ENCODE measurements at places on chromosomes 12 and 14. TPM values are rescaled to one million over a fixed set of nuclear protein-coding genes. Genes with fewer than 3 reads are reported as not detected.

GRCh38 chr14:102805371-102805891, 28.2 kb downstream of the TRAF3 start:
- H3K36me3 ChIP-seq, result no peaks in the 10 kb centered on the region
- H3K27me3 ChIP-seq, result no peaks in the 10 kb centered on the region
- no peak for DNase-seq
- no peak overlapping the region for H3K4me3 ChIP-seq
- H3K27ac ChIP-seq, result no peak overlapping the region

DNA sequence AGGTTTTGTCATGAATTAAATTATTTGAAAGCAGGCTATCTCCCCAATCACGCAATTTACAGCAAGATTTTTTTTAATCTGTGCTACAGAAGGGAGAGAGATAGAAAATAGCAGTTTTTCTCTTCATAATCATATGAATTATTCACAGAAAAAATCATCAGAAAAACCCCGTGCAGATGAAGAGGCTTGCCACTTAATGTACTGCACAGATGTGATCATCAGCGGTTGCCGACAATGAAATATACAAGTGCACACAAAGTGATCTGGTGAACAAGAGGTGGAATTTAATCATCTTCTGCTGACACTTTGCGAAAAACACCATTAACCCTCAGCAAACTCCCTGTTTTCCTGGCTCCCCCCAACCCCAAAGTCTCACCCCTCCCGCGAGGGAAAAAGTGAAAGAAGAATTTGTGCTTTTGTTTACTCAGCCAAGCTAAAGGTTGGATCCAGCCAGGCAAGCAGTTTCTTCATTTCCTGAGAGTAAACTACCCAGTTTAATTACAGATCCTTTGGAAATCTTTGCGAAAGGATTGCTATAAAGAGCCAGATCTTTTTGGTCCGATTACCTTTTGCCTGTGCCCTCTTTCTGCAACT, 3.1 kb upstream of the LMO3 start:
- H3K4me3 ChIP-seq, result peak overlapping the region; percentile 23
- no peaks in the 10 kb centered on the region for H3K27me3 ChIP-seq
- H3K36me3 ChIP-seq, result no peaks in the 10 kb centered on the region
- no peak for DNase-seq

CLEC1B gene
- not detected for total RNA-seq

DNA sequence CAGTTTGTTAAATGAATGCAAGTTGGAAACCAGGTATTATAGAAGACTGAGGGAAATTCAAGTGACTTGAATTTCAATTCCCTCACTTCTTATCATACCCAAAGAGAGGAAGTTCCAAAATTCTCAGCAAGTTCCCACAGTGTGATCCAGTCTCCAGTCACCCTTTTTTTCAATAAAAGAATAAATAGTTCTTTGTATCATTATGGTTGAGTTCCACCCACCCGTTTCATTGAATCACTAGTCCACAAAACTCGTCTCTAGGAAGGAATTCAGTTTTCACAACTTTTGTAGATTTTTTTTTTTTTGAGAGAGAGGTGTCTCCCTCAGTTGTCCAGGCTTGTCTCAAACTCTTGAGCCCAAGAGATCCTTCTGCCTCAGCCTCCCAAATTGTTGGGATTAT, 1.6 kb upstream of the TMEM30B start:
- no peak overlapping the region for H3K4me3 ChIP-seq
- H3K27ac ChIP-seq, result no peak overlapping the region
- H3K36me3 ChIP-seq, result no peaks in the 10 kb centered on the region

KCNJ8 gene
- total RNA-seq, result 32.5 TPM

DNA sequence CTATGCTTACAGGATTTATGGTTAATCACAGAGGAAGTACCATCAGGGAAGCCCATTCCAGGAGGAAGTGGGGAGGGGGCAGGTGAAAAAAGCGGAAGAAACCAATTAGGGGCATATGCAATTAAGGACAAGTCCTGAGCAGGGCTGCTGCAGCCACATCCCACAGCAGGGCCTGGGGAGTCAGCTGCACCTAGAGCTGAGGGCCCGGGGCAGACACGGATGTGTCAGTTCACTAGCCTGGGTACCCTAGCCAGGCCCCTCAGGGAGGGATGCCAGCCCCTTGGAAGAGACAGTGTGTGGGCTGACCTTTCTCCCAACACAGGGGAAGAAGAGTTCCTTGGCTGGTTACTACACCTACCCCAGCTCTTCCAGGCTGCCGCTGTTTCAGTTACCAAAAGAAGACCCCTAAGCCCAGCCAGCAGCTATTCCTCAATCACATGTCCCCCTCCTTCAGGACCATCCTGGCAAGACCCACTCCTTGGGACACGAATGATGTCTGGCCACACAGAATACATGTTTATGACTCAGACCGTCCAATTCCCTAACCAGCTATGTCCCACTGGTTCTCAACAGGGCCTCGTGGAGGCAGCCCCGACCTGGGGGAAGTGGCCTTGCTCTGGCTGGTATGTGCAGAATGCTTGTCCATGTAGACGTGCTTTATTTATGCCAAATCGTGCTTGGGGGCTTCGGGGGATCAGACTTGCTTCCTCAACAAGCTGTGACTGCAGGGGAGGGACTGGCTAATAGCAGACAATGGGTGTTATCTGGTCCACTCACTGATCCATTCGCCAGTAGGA, 133.7 kb upstream of the RTL1 start:
- DNase-seq, result no peak
- no peaks in the 10 kb centered on the region for H3K36me3 ChIP-seq
- H3K27ac ChIP-seq, result no peak overlapping the region
- H3K4me1 ChIP-seq, result no peaks in the 10 kb centered on the region

DNA sequence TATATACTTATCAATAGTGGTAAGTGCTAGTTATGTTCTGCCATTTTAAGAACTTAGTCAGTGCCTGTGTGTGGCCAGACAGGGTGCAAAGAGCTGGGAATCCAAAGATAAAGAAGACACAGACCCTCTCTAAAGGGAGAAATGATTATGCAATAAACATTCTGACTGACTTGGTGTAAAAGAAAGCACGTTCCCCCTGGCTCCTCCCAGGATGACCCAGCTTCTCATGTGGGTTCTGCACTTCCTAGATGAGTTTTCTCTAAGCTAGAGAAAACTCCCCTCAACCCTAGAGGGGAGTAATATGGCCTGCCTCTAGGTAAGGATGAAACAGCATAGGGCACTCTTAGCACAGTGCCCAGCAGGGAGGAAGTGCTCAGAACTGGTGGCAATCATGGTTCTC, 231.2 kb downstream of the VRK1 start:
- H3K27ac ChIP-seq, result no peak overlapping the region
- DNase-seq, result no peak
- no peaks in the 10 kb centered on the region for H3K36me3 ChIP-seq
- H3K27me3 ChIP-seq, result no peaks in the 10 kb centered on the region
- H3K4me1 ChIP-seq, result no peaks in the 10 kb centered on the region
- H3K4me3 ChIP-seq, result no peak overlapping the region

DNA sequence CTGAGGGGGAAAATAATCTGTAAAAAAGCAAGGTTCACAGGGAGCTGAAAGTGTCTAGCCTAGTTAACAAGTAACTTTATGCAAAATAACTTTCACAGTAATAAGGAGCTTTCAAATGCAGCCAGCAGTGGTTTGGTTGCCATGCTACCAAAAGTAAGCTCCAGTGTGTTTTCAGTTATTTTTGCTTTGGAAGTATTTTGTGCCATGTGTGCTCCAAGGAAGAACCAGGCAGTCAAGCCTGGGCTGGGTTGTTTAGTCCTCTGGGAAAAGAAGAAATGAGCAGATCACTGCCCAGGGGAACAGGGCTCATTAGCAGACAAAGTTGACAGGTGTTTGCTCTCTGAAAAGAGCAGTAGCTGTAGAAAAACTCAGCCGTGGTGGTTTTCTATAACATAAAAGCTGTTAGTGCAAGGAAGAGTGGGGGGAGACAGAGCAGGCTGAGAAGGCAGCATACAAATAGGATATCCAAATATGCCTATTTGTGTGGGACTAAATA, 92.8 kb upstream of the TMTC2 start:
- H3K4me1 ChIP-seq, result no peaks in the 10 kb centered on the region
- no peak overlapping the region for H3K27ac ChIP-seq
- no peak for DNase-seq
- H3K36me3 ChIP-seq, result no peaks in the 10 kb centered on the region
- H3K27me3 ChIP-seq, result no peaks in the 10 kb centered on the region

DNA sequence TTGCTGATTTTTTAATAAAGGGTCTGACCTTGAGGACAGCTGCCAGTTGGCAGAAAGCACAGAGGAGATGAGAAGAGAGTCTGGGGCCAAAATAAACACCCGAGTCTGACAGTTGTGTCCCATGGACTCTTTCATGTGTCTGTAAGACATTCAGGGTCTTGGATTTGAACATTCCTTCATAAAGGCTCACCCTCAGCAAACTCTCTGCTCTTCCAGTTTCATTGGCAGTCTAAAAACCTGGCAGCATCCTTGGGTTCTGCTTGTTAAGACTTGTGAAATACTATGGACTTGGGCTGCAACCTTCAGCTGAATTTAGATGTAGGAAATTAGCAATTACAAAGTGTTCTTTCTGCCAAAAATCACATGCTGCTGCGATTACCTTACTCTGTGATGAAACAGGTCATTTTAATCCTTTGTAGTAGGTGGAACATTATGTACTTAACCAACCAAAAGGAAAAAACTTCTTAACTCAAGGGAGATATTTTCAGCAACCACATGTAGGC, 32.0 kb upstream of the LMNTD1 start:
- DNase-seq, result peak; percentile 67
- H3K4me3 ChIP-seq, result no peak overlapping the region
- no peaks in the 10 kb centered on the region for H3K27me3 ChIP-seq
- no peak overlapping the region for H3K27ac ChIP-seq

SYNE3 gene
- 20.1 TPM for total RNA-seq

DNA sequence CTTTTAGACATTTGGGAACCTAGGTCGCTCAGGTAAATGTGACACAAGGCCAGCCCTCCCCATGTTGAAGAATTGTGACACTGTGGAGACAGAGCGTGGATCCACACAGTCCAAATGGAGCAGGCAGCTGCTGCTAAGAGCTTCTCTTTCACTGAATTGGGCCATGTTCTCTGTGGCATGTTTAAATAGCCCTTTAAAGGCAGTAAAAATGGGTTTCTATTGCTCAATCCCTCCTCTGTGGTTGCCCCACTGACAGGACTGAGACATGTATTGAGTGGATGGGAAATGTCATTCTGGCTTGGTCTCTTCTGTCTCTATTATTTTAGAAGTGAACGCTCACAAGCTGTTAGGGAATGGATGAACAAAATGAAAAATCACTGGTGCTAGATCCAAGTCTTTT, 84.0 kb upstream of the PRICKLE1 start:
- H3K4me1 ChIP-seq, result no peaks in the 10 kb centered on the region
- H3K4me3 ChIP-seq, result no peak overlapping the region
- H3K27ac ChIP-seq, result no peak overlapping the region
- H3K36me3 ChIP-seq, result no peaks in the 10 kb centered on the region
- DNase-seq, result no peak

DNA sequence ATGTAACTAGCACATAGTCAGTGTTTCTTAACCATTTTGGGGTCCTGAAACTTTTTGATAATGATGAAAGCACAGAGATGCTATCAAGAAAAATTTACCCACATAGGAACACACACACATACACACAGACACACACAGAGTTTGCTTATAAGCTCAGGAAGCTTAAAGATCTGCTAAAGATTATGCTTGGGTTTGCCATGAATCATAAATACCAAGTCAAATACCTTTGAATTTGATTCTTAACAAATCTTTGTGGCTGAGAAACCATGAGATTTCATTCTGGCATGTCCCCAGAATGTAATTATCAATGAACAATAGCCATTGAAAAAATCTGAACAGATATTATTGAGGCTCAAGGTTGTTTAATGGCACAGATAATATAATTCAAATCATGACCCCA, 89.2 kb downstream of the NTS start:
- H3K27me3 ChIP-seq, result no peaks in the 10 kb centered on the region
- no peaks in the 10 kb centered on the region for H3K4me1 ChIP-seq
- H3K27ac ChIP-seq, result no peak overlapping the region
- H3K36me3 ChIP-seq, result no peaks in the 10 kb centered on the region

GRCh38 chr12:10189653-10190052, 10.8 kb downstream of the TMEM52B start:
- peak; percentile 48 for DNase-seq
- no peak overlapping the region for H3K4me3 ChIP-seq
- no peaks in the 10 kb centered on the region for H3K27me3 ChIP-seq
- peak overlapping the region; percentile 30 for H3K27ac ChIP-seq

- H3K36me3 ChIP-seq, result no peaks in the 10 kb centered on the region
- no peaks in the 10 kb centered on the region for H3K27me3 ChIP-seq
- H3K27ac ChIP-seq, result no peak overlapping the region
- H3K4me1 ChIP-seq, result peaks cover 14% of the 10 kb centered on the region
Observed at GRCh38 chr14:105315941-105316576, 1.5 kb downstream of the PACS2 start.

DNA sequence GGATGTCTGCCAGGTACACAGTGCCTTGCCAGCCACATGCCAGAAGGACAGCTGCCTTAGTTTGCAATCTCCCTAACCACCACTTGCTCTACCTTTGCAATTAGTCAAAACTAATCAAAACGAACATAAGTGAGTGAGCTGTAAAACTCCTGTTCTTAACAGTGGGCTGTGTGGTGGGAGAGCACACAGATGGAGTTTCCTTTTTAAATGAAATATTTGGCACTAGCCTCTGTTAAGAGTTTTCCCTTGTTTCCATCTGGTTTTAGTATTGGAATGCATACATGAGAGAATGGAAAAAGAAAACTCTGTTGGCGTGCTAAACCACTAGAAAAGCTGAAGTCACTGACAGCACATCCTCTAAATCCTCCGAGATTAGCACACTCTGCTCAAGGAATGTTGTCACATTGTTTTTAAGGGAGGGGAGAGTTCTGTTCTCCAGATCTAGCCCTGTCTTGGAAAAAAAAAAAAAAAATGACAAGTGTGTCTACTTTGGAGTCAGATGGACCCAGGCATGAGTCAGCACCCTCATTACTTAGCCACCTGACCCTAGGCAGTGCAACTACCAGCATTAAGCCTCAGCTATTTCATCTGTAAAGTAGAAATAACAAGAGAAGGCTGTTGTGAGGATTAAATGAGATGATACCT, 83.9 kb downstream of the STXBP6 start:
- H3K4me1 ChIP-seq, result no peaks in the 10 kb centered on the region
- no peak overlapping the region for H3K4me3 ChIP-seq
- no peaks in the 10 kb centered on the region for H3K27me3 ChIP-seq

GRCh38 chr14:95273001-95273978, 46.4 kb downstream of the CLMN start:
- H3K27ac ChIP-seq, result no peak overlapping the region
- H3K36me3 ChIP-seq, result no peaks in the 10 kb centered on the region
- no peaks in the 10 kb centered on the region for H3K27me3 ChIP-seq

GRCh38 chr12:2886768-2887450, 3.8 kb upstream of the TULP3 start:
- no peak overlapping the region for H3K4me3 ChIP-seq
- H3K36me3 ChIP-seq, result no peaks in the 10 kb centered on the region
- no peak for DNase-seq
- H3K27me3 ChIP-seq, result no peaks in the 10 kb centered on the region
- H3K4me1 ChIP-seq, result peaks cover 5% of the 10 kb centered on the region

GRCh38 chr12:74849801-74850200, 312.2 kb downstream of the ATXN7L3B start:
- DNase-seq, result no peak
- no peaks in the 10 kb centered on the region for H3K4me1 ChIP-seq
- no peak overlapping the region for H3K4me3 ChIP-seq
- H3K27me3 ChIP-seq, result no peaks in the 10 kb centered on the region
- no peaks in the 10 kb centered on the region for H3K36me3 ChIP-seq
- H3K27ac ChIP-seq, result no peak overlapping the region

- H3K27ac ChIP-seq, result no peak overlapping the region
- H3K4me1 ChIP-seq, result no peaks in the 10 kb centered on the region
- H3K27me3 ChIP-seq, result no peaks in the 10 kb centered on the region
- no peaks in the 10 kb centered on the region for H3K36me3 ChIP-seq
- H3K4me3 ChIP-seq, result no peak overlapping the region
Observed at GRCh38 chr12:115190010-115190770, 506.2 kb upstream of the TBX3 start.
